ENCODE measurements at places on chromosomes 6 and 20. TPM values are rescaled to one million over a fixed set of nuclear protein-coding genes. Genes with fewer than 3 reads are reported as not detected.

DNA sequence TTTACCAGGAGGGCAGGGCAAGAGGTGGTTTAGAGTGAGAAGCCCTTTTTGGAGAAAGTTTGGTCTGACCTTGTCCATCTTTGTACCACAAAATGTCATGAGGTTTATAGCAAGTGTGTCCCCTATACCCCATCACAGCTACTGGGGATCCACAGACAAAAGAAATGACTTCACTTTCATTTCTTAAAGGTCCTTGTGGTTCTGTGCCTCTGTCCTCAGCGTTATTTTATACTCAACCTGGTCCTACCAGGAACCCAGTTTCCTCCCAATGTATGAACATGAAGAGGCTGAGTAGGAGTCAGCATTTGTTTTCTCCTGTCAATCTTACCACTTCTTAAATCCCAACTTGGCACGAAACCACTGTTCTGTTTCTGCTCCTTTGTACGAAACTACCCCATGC is 157.6 kb downstream of the NFATC2 start:
- DNase-seq = no peak

GRCh38 chr20:63783970-63784369 is 44.4 kb downstream of the SLC2A4RG start:
- no peak for DNase-seq

The CAGE1 gene
- polyA plus RNA-seq = 0.06 TPM

The ABCC10 gene
- 23.4 TPM for polyA plus RNA-seq
